ENCODE measurements at places on chromosomes 12 and 14.

- no peak for DNase-seq
Measured at GRCh38 chr12:19095331-19095730, 34.2 kb upstream of the PLEKHA5 start.

DNA sequence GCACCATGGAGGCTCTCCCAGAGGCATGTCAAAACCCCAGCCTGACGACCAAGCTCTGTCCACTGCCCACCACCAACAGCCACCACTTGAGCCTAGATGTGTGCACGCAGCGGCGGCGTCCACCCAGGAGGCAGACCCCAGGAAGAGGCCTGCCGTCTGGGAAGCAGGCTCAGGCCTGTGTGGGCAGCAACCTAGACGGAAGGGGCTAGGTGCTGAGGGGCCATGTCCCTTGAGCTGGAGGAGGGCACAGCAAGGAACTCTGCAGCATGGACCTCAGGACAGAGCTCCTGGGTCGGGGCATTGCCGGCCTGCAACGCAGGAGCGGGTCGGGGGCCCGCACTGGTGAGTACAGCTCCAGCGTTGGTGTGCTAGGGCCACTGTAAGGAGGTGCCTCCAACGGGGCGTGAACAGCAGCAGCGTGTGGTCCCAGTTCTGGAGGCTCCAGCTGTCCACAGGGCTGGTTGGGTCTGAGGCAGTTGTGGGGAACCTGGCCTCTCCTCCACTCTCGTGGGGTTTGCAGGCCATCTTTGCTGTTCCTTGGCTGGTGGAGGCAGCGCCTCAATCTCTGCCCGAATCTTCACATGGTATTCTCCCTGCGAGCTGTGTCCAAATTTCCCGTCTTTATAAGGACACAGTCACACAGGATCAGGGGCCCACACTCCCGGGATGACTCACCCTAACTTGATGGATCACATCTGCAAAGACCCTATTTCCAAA is 20.5 kb downstream of the ZBTB42 start:
- no peak for DNase-seq

DNA sequence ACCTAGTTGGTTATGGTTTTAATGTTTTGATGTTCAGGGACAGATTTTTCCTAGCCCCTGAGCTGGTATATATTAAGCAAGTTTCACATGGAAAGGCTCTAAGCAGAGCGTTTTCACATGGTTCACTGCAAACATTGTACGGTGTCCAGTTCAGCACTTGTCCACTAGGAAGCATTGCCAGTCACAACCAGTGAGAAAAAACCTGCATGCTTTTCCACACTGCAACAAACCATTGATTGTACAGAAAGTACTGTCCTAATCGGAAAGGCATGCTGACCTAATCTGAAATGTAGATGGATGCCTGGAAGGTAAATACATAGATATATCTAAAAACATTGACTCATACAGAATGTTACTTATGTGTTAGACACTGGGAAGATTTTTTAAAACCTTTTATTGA is 25.0 kb upstream of the NPAS3 start:
- no peak for DNase-seq

DNA sequence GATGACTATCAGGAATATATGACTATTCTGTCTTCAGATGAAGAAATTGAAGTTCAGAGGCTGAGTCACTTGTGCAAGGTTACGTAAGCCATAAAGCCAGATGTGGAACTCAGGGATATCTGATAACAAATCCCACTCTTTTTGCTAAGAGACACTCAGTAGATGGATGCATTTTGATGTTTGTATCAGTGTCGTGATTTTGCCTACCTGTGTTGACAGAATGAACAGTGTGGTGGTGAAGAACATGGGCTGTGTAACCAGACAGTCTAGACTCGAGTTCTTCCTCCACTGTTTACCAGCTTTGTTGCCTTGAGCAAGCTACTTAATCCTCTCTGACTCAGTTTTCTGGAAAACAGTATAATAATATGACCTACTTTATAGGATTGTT is 93.9 kb downstream of the DAAM1 start:
- DNase-seq: no peak

GRCh38 chr14:104084251-104085002 is 1.1 kb upstream of the ASPG start:
- no peak for DNase-seq

DNA sequence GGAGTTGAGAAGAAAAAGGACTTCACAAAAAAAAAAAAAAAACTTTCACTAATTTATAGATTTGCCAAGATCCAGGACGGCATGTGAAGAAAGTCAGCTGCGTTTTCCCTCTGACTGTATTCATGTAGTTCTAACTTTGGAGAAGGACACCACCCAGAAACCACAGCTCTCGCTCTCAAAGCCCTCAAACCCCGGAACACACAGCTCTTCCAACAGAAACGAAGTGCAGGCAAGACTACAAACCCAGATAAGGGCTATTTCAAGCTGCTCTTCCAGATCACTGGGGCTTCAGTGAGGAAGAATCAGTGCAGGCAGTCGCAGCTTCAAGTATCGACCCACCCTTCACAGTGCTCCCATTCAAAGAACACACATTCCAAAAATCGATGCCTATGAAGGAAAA is 13.2 kb downstream of the KCNH5 start:
- DNase-seq: no peak

GRCh38 chr12:78171061-78171460 is 340.4 kb downstream of the NAV3 start:
- DNase-seq: no peak

- DNase-seq: no peak
Measured at GRCh38 chr14:100857233-100857922, 31.5 kb downstream of the MEG3 start.

- no peak for DNase-seq
Measured at GRCh38 chr12:74426091-74426490, 111.5 kb upstream of the ATXN7L3B start.
